A549 treated with AZD2906 at 1 μM for 4 hours (cell line): ENCODE measurements at places on chromosomes 1 and 21. TPM values are rescaled to one million over a fixed set of nuclear protein-coding genes. Genes with fewer than 3 reads are reported as not detected.

The AK2 gene
- 136 to 168 TPM (median 143 TPM) in 5 replicates for total RNA-seq

The C1orf167 gene
- total RNA-seq = not detected in 5 replicates

The BGLAP gene
- total RNA-seq = 0.15 to 0.37 TPM (median 0.32 TPM) in 5 replicates

The LRRC7 gene
- total RNA-seq = not detected in 5 replicates

The NCAM2 gene
- not detected in 5 replicates for total RNA-seq

The DFFB gene
- 2.9 to 4.3 TPM (median 3.4 TPM) in 5 replicates for total RNA-seq

The HSPB7 gene
- 0.07 to 0.11 TPM (median 0.10 TPM) in 3 of 5 replicates, not detected in the others for total RNA-seq

The AKNAD1 gene
- 1.2 to 2.4 TPM (median 1.5 TPM) in 5 replicates for total RNA-seq

The EPRS1 gene
- total RNA-seq = 64.7 to 75.8 TPM (median 66.9 TPM) in 5 replicates

The LCE1B gene
- total RNA-seq = 0.06 to 0.10 TPM (median 0.08 TPM) in 3 of 5 replicates, not detected in the others

The AUNIP gene
- total RNA-seq = 8.3 to 9.4 TPM (median 8.7 TPM) in 5 replicates

The CDC7 gene
- total RNA-seq = 4.8 to 5.7 TPM (median 5.4 TPM) in 5 replicates

The KRTAP19-1 gene
- total RNA-seq = not detected in 5 replicates

The VTCN1 gene
- total RNA-seq = 0.05 to 0.23 TPM (median 0.08 TPM) in 5 replicates

The AQP10 gene
- not detected in 5 replicates for total RNA-seq

The CELA3B gene
- not detected in 5 replicates for total RNA-seq

The SYNC gene
- total RNA-seq = 11.4 to 17.1 TPM (median 13.8 TPM) in 5 replicates

The DNASE2B gene
- 0.06 TPM in 1 of 5 replicates, not detected in the others for total RNA-seq

The RUNX3 gene
- 4.7 to 6.0 TPM (median 5.6 TPM) in 5 replicates for total RNA-seq

The CFAP107 gene
- not detected in 5 replicates for total RNA-seq

The C1QTNF12 gene
- 0.71 to 1.9 TPM (median 1.4 TPM) in 5 replicates for total RNA-seq

The C1orf116 gene
- 4.9 to 6.7 TPM (median 6.0 TPM) in 5 replicates for total RNA-seq

The OR2L5 gene
- total RNA-seq = not detected in 5 replicates

The MYOG gene
- not detected in 5 replicates for total RNA-seq

The DVL1 gene
- total RNA-seq = 41.0 to 73.2 TPM (median 64.0 TPM) in 5 replicates

The KCNK1 gene
- total RNA-seq = 16.6 to 24.7 TPM (median 20.6 TPM) in 5 replicates

The OR2L8 gene
- not detected in 5 replicates for total RNA-seq

The DSCAM gene
- total RNA-seq = not detected in 5 replicates

The CD1D gene
- 0.03 to 0.05 TPM (median 0.04 TPM) in 4 of 5 replicates, not detected in the other for total RNA-seq

The P3R3URF gene
- total RNA-seq = not detected in 5 replicates

The CFHR3 gene
- 0.15 to 0.18 TPM (median 0.17 TPM) in 4 of 5 replicates, not detected in the other for total RNA-seq

The DYNLT5 gene
- not detected in 5 replicates for total RNA-seq

The VHLL gene
- total RNA-seq = not detected in 5 replicates

The LCE2A gene
- not detected in 5 replicates for total RNA-seq

The SLC16A4 gene
- total RNA-seq = 22.7 to 39.9 TPM (median 29.3 TPM) in 5 replicates

The PLK3 gene
- 12.5 to 18.2 TPM (median 15.1 TPM) in 5 replicates for total RNA-seq

The MAP3K21 gene
- 6.7 to 9.2 TPM (median 8.6 TPM) in 5 replicates for total RNA-seq

The GBP1 gene
- 0.08 to 0.19 TPM (median 0.14 TPM) in 5 replicates for total RNA-seq

The LCE6A gene
- not detected in 5 replicates for total RNA-seq

The DNAJC28 gene
- total RNA-seq = 0.27 to 0.38 TPM (median 0.29 TPM) in 5 replicates

The TSPAN2 gene
- total RNA-seq = 0.68 to 1.3 TPM (median 0.86 TPM) in 5 replicates

The E2F2 gene
- total RNA-seq = 2.4 to 2.8 TPM (median 2.6 TPM) in 5 replicates

The RGS18 gene
- total RNA-seq = not detected in 5 replicates

The CADM3 gene
- total RNA-seq = 0.10 to 0.14 TPM (median 0.13 TPM) in 5 replicates

The TMPRSS2 gene
- total RNA-seq = 0.07 to 0.19 TPM (median 0.12 TPM) in 5 replicates

The GUCA2B gene
- 0.20 to 0.49 TPM (median 0.37 TPM) in 5 replicates for total RNA-seq
